Sciatic nerve (tissue), 2 donors: ENCODE measurements at places on chromosomes 5 and 9.

DNA sequence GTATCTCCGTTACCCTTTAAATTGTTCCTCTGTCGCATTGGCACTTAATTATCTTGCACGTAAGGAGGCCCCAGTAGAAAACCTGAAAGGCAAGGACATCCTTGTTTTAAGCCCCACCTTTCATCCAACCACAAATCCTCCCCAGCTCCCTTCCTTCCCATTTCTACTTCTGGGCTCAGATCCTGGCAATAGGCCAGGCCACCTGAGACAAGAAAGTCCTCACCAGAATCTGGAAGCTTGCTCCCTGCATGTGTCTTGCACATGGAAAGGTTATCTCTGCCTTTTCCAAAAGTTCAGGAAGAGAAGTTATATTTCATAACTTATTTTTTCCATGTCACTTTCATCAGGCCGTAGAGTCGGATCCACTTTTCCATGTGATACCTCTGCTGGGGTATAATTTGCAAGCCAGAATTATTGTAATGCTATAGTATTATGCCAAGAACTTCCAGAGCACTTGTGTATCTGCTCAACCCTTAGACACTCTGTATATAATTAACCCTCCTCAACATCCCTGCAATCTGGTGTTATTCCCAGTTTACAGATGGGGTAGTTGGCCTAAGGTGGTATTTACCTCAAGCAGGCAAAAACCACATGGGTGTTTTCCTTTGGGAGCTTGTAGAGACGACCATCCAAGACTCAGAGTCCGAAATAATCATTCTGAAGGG is 2.6 kb upstream of the SHB start:
- no peak for DNase-seq

GRCh38 chr9:5698004-5698403 is 69.1 kb downstream of the RIC1 start:
- no peak for DNase-seq

DNA sequence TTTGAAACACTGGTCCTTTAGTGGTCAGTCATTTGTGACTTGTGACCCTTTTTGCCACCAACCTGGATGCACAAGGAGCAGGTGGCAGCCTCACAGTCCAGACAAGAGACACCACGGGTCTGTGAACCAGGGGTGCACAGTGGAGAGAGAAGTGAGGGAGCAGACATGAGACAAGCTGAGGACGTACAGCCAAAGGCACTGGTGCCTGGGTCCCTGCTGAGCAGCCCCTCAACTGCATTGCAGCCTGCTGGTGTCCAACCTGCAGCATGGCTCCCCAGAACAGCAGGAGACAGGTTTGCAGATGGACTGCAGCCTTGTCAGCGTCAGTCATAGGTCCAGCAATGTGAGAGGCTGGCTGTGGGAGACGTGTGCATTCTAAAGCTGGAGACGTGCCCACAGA is 124.2 kb upstream of the FSTL4 start:
- DNase-seq, result no peak

DNA sequence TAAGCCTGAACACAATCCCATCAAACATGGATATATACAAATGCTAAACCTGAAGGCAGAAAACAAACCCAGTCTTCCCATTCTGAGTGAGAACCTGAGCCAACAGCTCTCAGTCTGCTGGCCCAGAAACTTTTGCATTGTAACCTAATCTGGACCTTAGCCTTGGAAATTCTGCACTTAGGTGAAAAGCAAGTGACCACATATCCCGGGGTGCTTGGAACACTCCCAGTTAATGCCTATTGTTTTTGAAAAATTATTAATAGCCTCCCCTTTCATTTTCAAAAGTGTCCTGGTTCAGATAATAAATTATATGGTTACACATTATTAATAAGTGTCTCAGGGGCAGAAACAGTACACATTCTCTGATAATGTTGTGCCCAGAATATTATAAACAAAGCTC is 228.3 kb upstream of the TARS1 start:
- no peak for DNase-seq

DNA sequence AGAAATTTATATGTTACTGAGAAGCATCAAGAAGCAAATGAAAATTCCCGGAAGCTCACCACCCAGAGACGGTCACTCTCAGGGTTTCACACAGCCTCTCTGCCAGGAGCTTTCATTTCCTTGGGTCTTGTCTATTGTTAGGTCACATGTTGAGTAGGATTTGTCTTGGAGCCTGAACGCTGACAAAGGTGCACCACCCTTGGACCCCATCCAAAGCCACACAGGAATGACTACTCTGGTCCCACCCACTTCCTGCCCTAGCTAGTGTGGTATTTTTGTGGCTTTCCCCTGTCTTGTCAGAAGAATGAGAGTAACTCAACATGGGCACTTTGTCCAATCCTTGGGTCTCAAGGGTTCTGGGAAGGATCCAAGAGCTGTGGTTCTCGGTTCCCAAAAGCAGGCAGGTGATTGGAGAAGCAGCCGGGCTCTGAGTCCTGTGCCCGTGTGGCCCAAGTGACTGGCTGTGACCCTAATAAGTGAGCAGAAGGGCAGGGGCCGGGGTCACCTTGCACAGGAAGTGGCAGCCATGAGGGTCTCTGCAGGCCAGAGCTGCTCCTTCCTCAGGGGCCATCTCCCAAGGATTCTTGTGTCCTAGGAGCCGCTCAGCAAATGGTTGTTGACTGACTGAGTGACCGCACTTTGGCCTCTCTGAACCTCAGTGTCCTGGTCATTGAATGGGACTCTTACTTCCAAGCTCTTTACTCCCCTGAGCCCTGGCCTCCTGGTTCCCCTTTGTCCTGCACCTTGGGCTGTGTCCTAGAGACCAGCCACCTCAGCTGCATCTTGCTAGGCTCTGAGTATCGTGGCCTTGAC is 6.9 kb downstream of the FGD3 start:
- no peak for DNase-seq

- DNase-seq, result no peak
These were observed 35.6 kb downstream of the TRIO start for GRCh38 chr5:14178671-14179211.

GRCh38 chr5:164179406-164179805 is 674.0 kb downstream of the MAT2B start:
- no peak for DNase-seq

- DNase-seq, result peak; percentile 85
These were observed 42.8 kb upstream of the EGFL7 start for GRCh38 chr9:136619742-136620440.

GRCh38 chr5:11955331-11955730 is 51.1 kb upstream of the CTNND2 start:
- DNase-seq, result no peak

DNA sequence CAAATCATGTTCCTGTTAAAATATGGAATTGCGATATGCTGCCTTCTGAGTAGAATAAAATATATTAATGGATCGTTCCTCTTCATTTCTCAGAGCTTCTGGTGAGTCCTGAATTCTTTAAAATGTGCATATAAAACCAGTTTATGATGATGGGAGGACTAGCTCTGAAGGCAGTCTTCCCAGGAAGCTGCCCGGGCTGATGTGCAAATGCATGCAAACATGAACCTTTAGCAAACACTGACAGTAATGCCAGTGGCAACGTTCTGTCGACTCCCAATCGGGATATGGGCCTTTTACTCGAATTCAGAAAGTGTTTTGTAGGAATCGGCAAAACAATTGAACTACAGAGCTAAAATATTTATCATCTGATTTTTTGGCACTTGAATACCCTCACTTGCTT is 93.6 kb downstream of the TLE4 start:
- DNase-seq, result no peak

- no peak for DNase-seq
These were observed 14.6 kb downstream of the URM1 start for GRCh38 chr9:128385496-128386460.

DNA sequence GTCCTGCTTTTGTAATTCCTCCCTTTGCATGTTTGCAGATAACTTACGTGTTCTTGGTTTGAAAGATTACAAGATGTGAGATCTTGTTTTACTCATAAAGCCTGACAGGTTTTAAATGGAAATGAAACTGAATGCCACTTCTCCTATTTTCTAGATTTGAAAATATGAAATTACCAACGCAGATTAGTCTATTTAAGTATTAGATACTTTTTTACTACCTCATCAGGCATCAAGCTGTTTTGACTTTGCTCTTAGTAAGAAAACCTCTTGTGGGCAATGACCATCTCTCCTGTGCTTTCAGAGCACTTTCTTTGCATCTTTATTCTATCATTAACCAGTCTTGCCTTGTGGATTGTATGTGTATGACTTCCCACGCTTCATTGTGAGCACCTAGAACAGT is 3.5 kb downstream of the DMXL1 start:
- no peak for DNase-seq

DNA sequence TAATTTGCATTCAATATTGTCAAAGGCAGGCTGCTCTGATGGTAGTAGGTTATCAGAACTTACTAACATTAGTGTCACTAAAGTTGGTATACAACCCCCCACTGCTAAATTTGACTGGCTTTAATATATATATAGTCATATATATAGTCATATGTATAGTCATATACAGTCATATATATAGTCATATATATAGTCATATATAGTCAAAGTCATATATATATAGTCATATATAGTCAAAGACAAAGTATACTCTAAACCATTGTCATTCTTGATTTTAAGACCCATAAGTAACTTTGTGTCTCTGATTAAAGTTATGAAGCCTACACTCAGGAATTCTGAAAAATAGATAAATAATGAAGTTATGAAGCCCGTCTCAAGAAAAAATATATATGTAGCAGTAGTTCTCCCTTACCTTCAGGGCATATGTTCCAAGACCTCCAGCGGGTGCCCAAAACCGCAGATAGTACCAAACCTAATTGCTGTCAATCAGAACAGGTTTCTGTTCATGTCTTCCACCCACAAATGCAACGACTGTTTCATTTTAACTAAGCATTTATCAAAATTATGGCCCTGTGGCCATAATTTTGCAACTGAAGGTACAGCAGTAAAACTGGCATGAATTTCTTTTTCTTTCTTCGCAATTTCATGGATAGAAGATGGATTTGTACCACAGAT is 40.1 kb downstream of the TRPM6 start:
- no peak for DNase-seq

- DNase-seq, result no peak
These were observed 11.6 kb downstream of the AGPAT2 start for GRCh38 chr9:136675477-136676296.

DNA sequence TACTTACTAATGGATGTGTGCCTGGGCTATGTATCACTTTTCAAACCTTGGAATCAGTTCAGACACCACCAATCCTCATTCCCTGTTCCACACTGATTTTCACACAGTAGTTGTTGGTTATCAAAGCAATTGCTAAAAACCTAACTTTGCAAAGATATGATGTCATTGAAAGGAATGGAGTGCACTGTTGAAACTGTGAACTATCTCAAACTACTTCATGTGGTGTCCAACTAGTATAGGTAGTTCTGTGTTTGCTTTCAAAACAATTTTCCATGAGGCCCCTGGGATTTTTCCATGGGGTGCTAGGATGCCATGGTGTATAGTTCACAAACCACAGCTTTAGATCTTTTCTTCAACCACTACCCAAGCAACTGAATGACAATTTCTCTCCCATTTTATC is 17.8 kb downstream of the INIP start:
- DNase-seq, result no peak
